ENCODE measurements at places on chromosomes 2 and 18.

GRCh38 chr18:54351186-54351585 lies 6.5 kb downstream of the STARD6 start:
- no peak for DNase-seq

DNA sequence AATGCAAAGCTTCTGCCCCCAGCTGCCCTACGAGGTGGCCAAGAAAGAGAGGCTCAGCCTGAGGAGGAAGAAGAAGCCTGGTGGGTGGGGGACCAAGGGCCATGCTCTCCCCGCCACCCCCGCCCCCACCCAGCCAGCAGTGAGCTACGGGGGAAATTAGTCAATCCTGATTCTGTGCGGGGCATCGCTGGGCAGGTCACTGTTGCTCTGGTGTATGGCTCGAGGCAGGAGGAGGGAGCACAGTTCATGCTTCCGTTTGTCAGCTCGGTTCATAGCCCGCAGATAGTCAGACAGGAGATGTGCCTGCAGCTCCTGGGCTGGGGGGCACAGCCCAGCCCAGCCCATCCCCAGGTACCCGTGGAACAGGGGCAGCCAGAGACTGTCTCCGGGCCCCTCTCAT lies 17.1 kb downstream of the RAMP1 start:
- DNase-seq: no peak

- DNase-seq: no peak
Measured at GRCh38 chr2:48471048-48471474, 58.9 kb upstream of the STON1 start.

DNA sequence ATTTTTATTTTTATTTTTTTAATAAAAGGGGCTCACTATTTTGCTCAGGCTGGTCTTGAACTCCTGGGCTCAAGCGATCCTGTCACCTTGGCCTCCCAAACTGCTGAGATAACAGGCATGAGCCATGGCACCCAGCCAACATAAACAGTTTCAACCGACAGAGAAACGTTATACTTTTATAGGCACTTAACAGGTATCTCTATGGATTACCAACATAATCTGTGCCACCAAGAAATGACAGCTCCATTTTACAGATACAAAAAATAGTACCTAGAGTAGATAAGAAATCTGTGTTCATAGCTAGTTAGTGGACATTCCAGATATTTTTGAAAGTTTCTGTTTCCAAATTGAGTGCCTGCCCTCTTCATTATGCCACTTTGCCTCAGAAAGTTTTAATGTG lies 1316.7 kb downstream of the LRP1B start:
- no peak for DNase-seq

DNA sequence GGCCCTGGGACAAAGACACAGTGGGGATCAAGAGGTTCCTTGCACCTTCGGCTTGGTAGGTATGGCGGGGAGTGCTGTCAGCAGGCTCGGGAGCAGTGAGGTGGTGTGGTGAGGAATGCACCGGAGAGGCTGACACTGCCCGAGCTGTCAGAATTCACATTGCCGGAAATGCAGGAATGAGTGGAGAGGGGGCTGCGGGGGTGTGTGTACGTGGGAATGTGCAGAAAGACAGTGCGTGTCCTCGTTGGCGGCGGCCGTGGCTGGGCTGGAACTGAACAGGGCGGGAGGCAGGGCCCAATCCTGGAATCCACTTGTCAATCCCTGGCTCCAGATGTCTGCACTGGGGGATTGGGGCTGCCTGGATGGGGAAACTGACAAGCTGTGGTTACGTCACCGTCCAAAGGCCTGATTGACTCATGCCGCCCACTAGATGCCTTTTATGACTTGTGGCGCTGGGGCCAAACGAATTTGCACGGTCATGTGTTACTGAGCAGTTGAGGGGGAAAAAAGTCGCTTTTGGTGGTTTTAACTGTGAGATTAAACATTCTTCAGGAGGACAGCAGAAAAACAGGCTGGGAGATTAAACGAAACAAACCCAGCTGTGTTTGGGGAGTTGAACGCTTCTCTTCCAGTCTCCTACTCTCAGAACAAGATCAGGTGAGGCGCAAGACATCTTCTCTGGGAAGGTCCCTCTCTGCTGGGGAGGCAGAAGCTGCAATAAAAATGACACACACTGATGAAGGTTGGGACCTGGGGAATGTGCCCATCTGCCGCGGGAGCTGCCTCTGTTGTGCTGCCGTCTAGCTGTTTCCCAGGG lies 189.4 kb upstream of the GLI2 start:
- no peak for DNase-seq

DNA sequence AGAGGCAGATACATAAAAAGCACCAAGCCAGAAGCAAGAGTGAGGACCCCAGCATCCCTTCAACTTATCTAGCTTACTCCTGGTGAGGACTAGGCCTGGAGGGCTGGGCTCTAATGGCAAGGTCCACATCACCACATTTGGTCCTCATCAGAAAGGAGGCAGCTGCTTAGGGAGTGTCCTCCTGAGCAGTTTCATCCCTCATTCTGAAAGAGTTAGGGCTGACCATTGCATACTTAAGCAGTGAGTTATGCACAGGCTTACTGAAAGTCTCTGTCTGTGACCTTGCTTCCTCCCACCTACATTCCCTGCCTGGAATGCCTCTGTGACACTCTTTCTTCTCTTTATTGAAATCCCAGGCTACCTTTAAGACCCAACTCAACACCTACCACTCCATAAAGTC lies 301.8 kb upstream of the ACVR2A start:
- no peak for DNase-seq

DNA sequence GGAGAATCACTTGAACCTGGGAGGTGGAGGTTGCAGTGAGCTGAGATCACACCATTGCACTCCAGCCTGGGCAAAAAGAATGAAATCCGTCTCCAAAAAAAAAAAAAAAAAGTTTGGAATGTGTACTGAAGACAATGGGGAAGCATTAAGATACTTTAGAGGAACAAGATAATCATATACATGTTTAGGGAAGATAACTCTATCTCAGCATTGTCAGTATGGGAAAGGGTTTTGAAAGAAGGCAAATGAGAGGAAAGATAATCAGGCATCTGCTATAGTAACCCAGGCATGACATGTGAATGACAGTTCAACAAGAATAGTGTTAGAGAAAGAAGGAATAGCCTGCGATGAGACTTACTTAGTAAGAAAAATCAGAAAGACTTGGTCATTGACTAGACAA lies 112.0 kb downstream of the ATAD2B start:
- DNase-seq: no peak

GRCh38 chr2:74205596-74205995 lies 7.2 kb downstream of the MTHFD2 start:
- DNase-seq: no peak

GRCh38 chr18:50096766-50097435 lies 98.0 kb downstream of the MYO5B start:
- no peak for DNase-seq

- no peak for DNase-seq
Measured at GRCh38 chr2:62939735-62940491, 110.7 kb upstream of the OTX1 start.

GRCh38 chr18:6566338-6566911 lies 151.7 kb upstream of the L3MBTL4 start:
- no peak for DNase-seq

- DNase-seq: no peak
Measured at GRCh38 chr2:10688921-10689807, 611 bp downstream of the NOL10 start.

- DNase-seq: no peak
Measured at GRCh38 chr2:235131334-235132305, 179.8 kb downstream of the SH3BP4 start.

- no peak for DNase-seq
Measured at GRCh38 chr2:96547203-96547641, 10.7 kb downstream of the ARID5A start.

GRCh38 chr2:197847651-197848401 lies 43.4 kb downstream of the PLCL1 start:
- no peak for DNase-seq

GRCh38 chr18:25075783-25076182 lies 276.2 kb downstream of the ZNF521 start:
- no peak for DNase-seq

- no peak for DNase-seq
Measured at GRCh38 chr18:67133669-67134068, 382.9 kb downstream of the DSEL start.

DNA sequence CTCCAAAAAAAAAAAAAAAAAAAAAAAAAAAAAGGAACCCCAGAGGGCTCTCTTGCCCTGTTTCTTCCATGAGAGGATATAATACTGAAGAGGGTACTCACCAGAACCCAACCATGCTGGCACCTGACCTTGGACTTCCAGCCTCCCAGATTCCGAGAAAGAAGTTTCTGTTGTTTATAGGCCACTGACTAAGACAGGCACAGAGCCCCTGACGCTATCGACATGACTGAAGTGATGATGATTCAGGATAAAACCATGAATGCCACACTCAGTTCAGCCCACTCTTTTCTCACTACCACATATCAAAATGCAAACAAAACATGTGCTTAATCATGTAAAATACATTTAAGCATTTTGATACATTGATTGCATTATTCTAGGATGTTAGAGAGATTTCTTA lies 66.1 kb upstream of the CDCA7 start:
- DNase-seq: no peak

DNA sequence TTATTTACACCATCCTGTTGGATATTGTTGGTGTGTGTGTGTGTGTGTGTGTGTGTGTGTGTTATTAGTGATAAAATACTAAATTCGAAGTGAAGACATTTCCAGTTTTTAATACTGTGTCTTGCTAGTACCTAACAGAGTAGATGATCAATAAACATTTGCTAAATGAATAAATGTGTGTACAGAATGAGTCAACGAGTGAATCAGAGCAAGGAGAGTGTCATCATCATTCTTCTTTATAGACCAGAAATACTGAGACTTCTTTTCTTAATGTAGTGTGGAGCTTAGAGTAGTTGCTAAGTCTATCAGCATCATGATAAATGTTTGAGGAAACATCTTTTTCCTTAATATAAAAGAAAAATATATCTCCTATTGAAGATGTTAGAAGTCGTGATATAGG lies 169.7 kb upstream of the SATB2 start:
- no peak for DNase-seq

DNA sequence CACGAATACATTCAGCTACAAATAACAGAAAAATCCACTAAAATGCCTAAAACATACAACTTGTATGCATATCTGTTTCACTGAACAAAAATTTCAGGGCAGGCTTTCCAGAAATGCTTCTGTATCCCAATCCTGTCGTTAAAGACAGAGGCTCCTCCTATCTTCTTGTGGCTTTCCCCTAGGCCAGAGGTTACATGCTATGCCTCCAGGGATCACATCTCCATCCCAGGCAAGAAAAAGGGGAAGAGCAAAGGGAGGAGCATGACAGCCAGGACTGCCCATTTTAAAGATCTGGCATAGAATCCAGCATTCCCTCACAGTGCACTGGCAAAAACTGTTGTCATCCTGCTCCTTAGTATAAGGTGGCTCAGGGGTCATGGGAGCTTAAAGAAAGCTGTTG lies 268.7 kb upstream of the SETBP1 start:
- DNase-seq: no peak

GRCh38 chr2:83689402-83689801 lies 769.7 kb downstream of the SUCLG1 start:
- DNase-seq: no peak

DNA sequence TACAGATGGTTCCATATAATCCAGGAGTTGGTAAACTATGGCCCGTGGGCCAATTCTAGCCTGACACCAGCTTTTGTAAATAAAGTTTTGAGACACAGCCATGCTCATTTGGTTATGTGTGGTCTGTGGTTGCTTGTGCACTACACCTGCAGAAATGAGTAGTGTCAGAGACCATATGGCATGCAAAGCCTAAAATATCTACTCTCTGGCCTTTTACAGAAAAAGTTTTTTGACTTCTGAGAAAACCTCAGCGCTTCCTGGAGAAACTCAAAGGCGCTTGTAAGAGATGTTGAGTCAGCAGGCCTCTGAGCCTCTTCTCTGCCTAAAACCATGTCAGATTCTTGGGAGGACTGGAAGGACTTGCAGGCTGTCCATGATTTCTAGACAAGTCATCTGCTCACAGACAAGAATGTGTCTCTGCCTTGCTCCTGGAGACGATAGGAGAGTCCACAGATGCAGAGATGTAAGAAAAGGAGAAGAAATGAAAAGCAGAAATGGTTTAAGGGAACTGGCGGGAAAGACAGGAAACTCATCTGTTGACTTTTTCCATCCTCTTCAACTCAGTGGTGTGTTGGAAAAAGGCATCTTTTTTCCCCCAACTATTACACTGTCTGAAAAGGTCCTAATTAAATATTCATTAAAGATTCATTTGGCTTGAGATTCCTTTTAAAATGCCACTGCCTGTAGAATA lies 5.2 kb downstream of the TTC39C start:
- no peak for DNase-seq

GRCh38 chr2:128444121-128444771 lies 125.6 kb upstream of the HS6ST1 start:
- no peak for DNase-seq

DNA sequence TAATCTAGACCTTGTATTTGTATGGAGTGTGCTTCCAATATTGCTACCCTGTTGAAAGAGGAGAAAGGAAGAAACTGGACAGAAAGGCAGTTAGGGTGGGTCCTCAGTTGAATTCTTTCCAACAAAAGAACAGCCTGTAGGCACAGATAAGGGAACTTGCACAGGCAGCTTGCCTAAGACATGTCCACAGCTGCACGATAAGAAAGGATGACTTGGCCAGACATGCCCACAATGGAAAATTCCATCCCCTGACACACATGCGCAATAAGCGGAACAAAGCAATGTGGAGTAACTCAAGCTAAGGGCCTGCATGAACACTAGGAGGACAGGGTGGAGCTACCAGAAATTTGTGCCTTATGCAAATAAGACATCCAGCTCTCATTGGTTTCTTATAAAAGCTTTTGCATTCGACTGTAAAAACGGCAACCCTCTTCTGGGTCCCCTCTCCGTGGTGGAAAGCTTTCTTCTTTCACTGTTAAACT lies 1084.7 kb upstream of the NXPH2 start:
- no peak for DNase-seq

- DNase-seq: no peak
Measured at GRCh38 chr18:78596794-78597345, 382.7 kb upstream of the SALL3 start.

- DNase-seq: no peak
Measured at GRCh38 chr2:29223851-29224692, 108.9 kb downstream of the CLIP4 start.

DNA sequence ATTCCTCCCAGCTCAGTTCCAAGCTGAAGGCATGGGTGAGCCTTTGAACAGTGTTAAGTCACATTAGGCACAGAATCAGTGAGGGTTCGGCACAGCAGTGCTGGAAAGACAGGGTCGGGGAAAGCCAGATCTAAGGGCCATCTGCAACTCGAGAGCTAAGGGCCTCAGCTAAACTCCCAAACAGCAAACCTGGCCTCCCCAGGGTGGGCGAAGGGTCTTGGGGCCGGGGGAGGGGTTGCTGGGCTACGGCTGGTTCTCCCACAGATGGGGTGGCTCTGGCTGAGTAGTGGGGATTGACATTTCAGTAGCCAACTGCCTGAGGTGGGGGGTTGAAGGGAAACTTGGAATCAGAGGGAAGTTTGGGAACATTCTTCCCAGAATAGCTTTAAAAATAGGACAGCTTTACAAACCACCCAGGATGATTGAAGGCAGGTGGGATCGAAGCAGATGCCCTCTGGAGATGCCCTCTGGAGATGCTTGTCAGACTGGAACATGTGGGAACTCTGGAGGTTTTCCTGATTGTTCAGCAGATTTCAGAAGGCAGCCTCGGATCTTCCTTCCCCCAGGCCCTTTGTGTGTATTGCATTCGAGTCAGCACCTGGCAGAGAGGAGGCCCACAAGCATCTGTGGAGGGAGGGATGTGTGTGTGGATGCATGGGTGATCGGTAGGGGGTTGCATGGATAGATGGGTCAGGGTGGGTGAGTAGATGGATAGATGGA lies 156.4 kb downstream of the SMAD7 start:
- DNase-seq: no peak

- no peak for DNase-seq
Measured at GRCh38 chr18:35477497-35477896, 20.3 kb downstream of the INO80C start.
